ENCODE measurements at places on chromosomes 7 and 10. TPM values are rescaled to one million over a fixed set of nuclear protein-coding genes. Genes with fewer than 3 reads are reported as not detected.

DNA sequence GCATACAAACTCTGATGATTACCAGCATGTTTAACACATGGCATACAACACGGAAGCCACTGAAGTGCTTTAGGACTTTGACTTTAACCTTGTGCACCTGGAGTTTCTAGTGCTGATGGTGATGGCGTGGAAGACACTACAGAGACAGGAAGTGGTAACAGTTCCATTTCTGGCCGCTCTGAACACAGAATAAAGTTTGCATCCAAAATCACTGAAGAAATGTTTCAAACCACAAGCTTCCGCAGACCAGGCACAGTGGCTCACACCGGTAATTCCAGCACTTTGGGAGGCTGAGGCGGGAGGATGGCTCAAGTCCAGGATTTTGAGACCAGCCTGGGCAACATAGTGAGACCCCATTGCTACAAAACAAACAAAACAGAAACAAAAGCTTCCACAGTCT lies 40.3 kb upstream of the TNPO3 start:
- DNase-seq = no peak
- H3K36me3 ChIP-seq = no peaks in the 10 kb centered on the region
- no peak overlapping the region for H3K4me3 ChIP-seq
- no peak overlapping the region for H3K27ac ChIP-seq

DNA sequence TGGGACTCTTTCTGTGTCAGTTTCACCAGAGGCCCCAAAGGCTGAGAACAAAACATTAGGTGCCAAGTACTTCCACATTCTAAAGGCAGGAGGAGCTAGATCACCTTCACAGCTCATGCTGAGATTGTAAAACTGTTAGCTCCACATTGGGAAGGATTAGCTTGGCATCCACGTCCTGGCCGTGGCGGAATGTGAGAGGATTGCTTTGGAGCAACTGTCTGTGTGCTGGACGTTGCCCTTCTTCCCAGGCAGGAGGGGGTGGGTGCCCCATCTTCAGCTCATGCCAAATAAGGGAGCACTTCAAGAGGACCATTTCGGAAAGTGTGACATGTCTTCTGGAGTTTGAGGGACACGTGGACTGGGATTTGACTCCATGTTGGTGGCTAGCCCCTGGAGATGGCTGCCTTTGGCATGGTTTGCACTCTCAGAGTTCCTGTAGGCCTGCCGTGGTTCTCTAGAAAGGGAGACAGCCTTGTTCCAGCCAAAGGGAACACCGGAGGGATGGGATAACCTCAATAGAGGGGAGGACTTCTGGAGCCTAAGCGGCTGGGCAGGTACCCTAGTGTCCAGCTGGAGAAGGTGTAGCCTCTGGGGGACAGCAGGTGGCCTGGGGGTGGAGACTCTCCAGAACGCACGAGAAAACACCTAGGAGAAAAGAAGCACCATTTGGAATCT lies 19.9 kb upstream of the FMC1 start:
- no peak overlapping the region for H3K4me3 ChIP-seq
- peak; percentile 18 for DNase-seq
- peaks cover 8% of the 10 kb centered on the region for H3K4me1 ChIP-seq
- H3K27me3 ChIP-seq = no peaks in the 10 kb centered on the region

- no peak overlapping the region for H3K27ac ChIP-seq
- peaks cover 5% of the 10 kb centered on the region for H3K36me3 ChIP-seq
- no peak overlapping the region for H3K4me3 ChIP-seq
- DNase-seq = no peak
- peaks cover 9% of the 10 kb centered on the region for H3K27me3 ChIP-seq
- no peaks in the 10 kb centered on the region for H3K4me1 ChIP-seq
These were observed 30.1 kb upstream of the PPP1R3C start for GRCh38 chr10:91662993-91663392.

GRCh38 chr10:63286754-63287264 lies 153.7 kb downstream of the NRBF2 start:
- H3K36me3 ChIP-seq = no peaks in the 10 kb centered on the region
- DNase-seq = no peak
- peaks cover 53% of the 10 kb centered on the region for H3K4me1 ChIP-seq
- H3K4me3 ChIP-seq = no peak overlapping the region
- peak overlapping the region; percentile 71 for H3K27ac ChIP-seq
- no peaks in the 10 kb centered on the region for H3K27me3 ChIP-seq

GRCh38 chr10:22825841-22826240 lies 102.0 kb upstream of the ARMC3 start:
- DNase-seq = peak; percentile 35
- no peak overlapping the region for H3K4me3 ChIP-seq
- no peaks in the 10 kb centered on the region for H3K27me3 ChIP-seq
- H3K4me1 ChIP-seq = peaks cover 12% of the 10 kb centered on the region
- H3K36me3 ChIP-seq = peaks cover 7% of the 10 kb centered on the region
- H3K27ac ChIP-seq = no peak overlapping the region

- DNase-seq = no peak
- H3K4me3 ChIP-seq = no peak overlapping the region
- peaks cover 9% of the 10 kb centered on the region for H3K4me1 ChIP-seq
These were observed 70.0 kb downstream of the CHRM2 start for GRCh38 chr7:136938476-136938875.

DNA sequence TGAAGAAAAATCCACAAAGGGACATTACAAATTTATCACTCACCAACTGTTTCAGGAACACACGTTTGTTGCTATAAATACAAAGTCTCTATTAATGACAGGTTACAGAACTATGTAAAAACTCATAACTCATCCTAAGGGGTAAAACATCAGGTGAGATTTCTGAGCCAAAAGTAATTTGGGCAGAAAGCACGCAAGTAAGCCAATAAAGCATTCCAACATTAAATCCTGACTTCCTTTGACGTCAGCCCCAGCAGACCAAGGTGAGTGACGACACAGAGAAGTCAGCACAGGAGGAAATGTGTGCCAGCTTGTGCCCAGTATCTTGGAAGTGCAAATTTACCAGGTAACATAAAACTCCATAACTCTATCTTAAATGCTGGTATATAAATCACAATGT lies 45.7 kb downstream of the IMMP2L start:
- H3K4me3 ChIP-seq = no peak overlapping the region
- no peak overlapping the region for H3K27ac ChIP-seq
- H3K36me3 ChIP-seq = no peaks in the 10 kb centered on the region
- H3K4me1 ChIP-seq = no peaks in the 10 kb centered on the region
- DNase-seq = no peak
- no peaks in the 10 kb centered on the region for H3K27me3 ChIP-seq

DNA sequence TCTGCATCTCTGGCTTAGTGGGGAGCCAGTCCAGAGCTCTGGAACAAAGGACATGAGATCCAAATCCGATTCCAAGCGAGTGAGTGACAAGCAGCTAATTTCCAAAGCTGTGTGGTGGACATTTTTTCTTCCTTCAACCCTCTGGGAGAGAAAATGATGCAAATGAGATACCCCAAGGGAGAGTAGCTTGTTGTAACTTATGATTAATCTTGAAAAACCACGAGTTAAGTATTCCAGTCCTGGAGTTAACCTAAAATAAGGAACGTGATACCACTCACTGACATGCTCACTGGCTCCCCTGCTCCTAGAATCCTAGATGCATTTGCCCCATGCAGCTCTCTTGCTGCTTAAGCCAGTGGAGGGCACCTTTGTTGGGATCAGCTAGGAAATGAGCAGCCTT lies 116.0 kb upstream of the HABP2 start:
- no peak overlapping the region for H3K27ac ChIP-seq
- DNase-seq = no peak
- H3K4me3 ChIP-seq = no peak overlapping the region
- H3K36me3 ChIP-seq = no peaks in the 10 kb centered on the region
- peaks cover 7% of the 10 kb centered on the region for H3K27me3 ChIP-seq
- H3K4me1 ChIP-seq = no peaks in the 10 kb centered on the region

The PAX4 gene
- not detected for total RNA-seq

The DMTF1 gene
- total RNA-seq = 86.8 TPM

The DMBT1 gene
- total RNA-seq = 0.09 TPM

The SPAM1 gene
- total RNA-seq = not detected

The ASB10 gene
- not detected for total RNA-seq

The TMEM213 gene
- total RNA-seq = 0.11 TPM
